ENCODE measurements at places on chromosomes 7 and 10.
A peak's percentile ranks its signal among the peaks of the same experiment; 100 is the strongest.

GRCh38 chr7:6316226-6316625, 43.8 kb upstream of the CYTH3 start:
- no peaks in the 10 kb centered on the region for H3K36me3 ChIP-seq
- no peaks in the 10 kb centered on the region for H3K27me3 ChIP-seq
- no peak overlapping the region for H3K27ac ChIP-seq
- H3K4me1 ChIP-seq, result no peaks in the 10 kb centered on the region

GRCh38 chr10:86922553-86922961, 34.9 kb downstream of the MMRN2 start:
- no peaks in the 10 kb centered on the region for H3K4me1 ChIP-seq
- H3K27me3 ChIP-seq, result no peaks in the 10 kb centered on the region
- H3K4me3 ChIP-seq, result no peak overlapping the region
- H3K36me3 ChIP-seq, result peaks cover 32% of the 10 kb centered on the region
- no peak overlapping the region for H3K27ac ChIP-seq
- DNase-seq, result no peak

- no peak overlapping the region for H3K27ac ChIP-seq
- no peak for DNase-seq
- H3K27me3 ChIP-seq, result peaks cover 9% of the 10 kb centered on the region
- H3K4me3 ChIP-seq, result no peak overlapping the region
- no peaks in the 10 kb centered on the region for H3K36me3 ChIP-seq
- no peaks in the 10 kb centered on the region for H3K4me1 ChIP-seq
These were observed 741 bp downstream of the GPR85 start for GRCh38 chr7:113085781-113086390.

DNA sequence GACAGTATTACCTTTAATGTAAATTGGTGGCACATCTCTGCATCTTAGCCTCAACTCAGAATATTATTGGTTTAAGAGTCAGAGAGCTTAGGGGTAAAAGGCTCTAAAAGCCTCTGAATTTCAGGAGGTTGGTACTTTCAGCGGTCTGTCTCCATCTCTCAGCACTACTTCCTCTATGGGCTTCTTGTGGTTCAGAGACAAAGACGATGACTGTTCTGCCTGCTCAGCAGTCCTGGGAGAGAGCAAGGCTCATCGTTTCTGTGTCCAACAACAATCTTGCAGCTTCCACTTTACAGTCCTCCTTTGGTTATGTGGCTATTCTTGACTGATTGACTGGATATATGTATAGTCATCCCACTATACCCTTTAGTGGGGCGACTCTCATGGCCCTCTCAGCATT, 394.7 kb downstream of the AUTS2 start:
- H3K27ac ChIP-seq, result no peak overlapping the region
- no peaks in the 10 kb centered on the region for H3K36me3 ChIP-seq
- no peaks in the 10 kb centered on the region for H3K27me3 ChIP-seq
- H3K4me3 ChIP-seq, result no peak overlapping the region
- no peaks in the 10 kb centered on the region for H3K4me1 ChIP-seq
- DNase-seq, result peak; percentile 29

DNA sequence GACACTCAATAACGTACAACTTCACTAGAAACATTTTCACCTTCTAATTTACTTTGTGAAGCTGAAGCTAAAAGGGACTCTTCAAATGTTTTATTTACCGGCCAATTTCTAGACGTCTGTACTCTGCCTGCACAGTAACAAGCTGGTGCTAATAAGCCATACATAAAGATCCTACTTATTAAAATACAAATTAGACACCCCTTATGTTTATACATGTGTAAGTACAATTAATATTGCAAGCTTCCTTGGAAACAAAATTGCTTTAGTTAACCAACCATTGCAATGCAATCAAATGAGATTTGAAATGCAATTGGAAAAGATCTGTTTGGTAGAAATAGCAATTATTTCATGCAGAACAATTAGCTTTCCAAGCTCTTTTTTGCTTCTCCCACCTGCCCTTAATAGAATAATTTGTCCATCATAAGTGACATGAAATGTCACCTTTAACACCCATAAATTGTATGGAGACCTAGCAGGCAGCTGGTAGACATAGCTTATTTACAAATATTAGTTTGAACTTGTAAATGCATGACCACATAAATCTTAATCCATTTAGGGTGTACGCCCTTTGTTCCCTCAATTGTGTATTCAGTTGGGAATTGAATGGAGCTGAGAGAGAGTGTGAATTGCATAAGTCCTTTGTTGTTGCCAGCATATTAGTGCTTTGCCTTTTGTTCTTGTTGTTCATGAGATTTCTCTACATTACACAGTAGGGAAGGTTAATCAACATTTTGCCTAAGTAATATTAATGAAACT, 277.1 kb downstream of the CACNA2D1 start:
- no peak for DNase-seq
- no peaks in the 10 kb centered on the region for H3K36me3 ChIP-seq
- H3K27me3 ChIP-seq, result no peaks in the 10 kb centered on the region
- no peaks in the 10 kb centered on the region for H3K4me1 ChIP-seq
- no peak overlapping the region for H3K27ac ChIP-seq

DNA sequence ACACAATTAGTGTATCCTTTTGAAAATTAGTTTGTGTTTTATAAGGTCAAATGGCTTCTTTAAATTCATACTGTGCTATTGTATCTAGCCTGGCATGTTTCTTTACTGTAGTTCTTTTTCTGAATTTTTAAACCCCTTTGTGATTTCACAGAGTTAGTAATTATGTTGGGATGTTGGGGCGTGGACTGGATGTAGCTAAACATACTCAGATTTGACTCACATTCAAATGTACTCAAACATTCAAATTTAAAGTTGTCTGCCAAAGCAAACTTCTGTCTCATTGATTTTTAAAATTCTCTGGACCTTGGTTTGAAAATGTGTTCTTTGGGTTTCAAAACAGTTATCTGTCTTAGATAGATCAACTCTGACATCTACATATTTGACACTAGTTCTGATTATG, 7.2 kb upstream of the NRP1 start:
- DNase-seq, result no peak
- H3K4me1 ChIP-seq, result peaks cover 6% of the 10 kb centered on the region
- no peaks in the 10 kb centered on the region for H3K27me3 ChIP-seq
- H3K27ac ChIP-seq, result no peak overlapping the region
- no peak overlapping the region for H3K4me3 ChIP-seq

DNA sequence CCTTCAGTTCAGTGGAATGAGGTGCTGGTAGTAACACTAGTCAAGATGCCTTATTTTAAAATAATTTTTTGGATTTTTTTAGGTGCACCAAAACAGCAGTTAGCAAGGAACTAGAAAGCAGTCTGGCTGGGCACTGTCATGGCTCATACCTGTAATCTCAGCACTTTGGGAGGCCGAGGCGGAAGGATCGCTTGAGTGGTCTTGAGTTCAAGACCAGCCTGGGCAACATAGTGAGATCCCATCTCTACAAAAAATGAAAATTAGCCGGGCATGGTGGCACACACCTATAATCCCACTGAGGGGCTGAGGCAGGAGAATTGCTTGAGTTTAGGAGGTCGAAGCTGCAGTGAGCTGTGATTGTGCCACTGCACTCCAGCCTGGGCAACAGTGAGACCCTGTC, 25.8 kb downstream of the PLA2G12B start:
- no peaks in the 10 kb centered on the region for H3K4me1 ChIP-seq
- no peak overlapping the region for H3K27ac ChIP-seq
- H3K27me3 ChIP-seq, result no peaks in the 10 kb centered on the region
- no peak for DNase-seq
- H3K36me3 ChIP-seq, result no peaks in the 10 kb centered on the region

DNA sequence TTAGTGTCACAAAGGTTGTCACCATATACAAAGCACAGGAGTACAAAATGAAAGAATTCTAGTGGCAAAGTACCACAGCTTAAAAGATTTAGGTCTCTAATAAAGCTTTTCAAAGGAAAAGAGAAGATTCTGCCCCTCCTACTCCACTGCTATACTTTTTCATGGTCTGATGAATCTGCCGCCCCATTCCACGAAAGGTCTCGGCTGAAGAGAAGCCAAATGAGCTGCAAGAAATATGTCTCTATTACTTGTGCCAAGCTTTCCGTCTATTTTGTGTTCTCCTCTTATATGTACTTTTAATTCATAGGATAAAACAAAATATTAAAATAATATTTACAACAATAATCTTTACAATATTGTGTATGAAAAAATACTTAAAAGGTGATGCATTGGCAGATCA, 222.6 kb downstream of the ANK3 start:
- no peak for DNase-seq
- H3K27ac ChIP-seq, result no peak overlapping the region
- H3K36me3 ChIP-seq, result no peaks in the 10 kb centered on the region
- H3K27me3 ChIP-seq, result no peaks in the 10 kb centered on the region
- no peaks in the 10 kb centered on the region for H3K4me1 ChIP-seq
- no peak overlapping the region for H3K4me3 ChIP-seq

DNA sequence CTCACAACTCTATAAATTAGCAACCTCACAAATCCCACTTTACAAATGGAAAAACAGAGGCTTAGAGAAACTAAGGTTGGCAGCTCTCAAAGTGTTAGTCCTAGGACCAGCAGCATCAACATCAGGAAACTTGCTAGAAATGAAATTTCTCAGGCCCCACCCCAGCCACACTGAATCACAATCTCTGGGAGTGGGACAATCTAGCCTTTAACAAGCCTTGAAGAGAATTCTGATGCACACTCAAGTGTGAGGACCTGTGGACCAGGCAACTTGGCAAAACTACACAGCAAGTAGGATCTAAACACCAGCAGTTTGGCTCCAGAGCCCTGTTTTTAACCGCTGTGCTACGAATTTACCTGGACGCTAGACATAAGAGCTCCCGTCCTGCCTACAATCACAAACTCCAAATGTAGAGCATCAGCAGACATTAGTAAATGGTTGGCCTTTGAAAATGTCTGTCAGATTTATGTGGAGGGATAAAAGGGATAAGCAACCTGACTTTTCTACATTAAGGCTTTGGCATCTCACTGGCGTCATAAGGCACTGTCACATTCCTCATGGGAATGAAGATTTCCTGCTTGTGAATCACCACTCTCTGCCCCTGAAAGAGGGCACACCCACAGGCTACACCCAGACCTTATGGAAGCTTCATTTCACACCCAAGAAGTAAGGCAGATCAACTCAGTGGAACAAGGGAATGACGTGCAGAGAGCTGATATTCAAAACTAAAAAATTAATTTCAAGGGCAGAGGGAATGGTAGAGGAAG, 34.5 kb downstream of the PPP1R3C start:
- DNase-seq, result no peak
- no peak overlapping the region for H3K27ac ChIP-seq
- no peaks in the 10 kb centered on the region for H3K4me1 ChIP-seq
- no peak overlapping the region for H3K4me3 ChIP-seq
- peaks cover 37% of the 10 kb centered on the region for H3K27me3 ChIP-seq

GRCh38 chr7:2943851-2944601, 99.6 kb downstream of the CARD11 start:
- H3K4me1 ChIP-seq, result no peaks in the 10 kb centered on the region
- no peaks in the 10 kb centered on the region for H3K27me3 ChIP-seq
- no peak for DNase-seq
- H3K36me3 ChIP-seq, result no peaks in the 10 kb centered on the region

GRCh38 chr7:158394936-158395335, 192.7 kb downstream of the PTPRN2 start:
- H3K36me3 ChIP-seq, result no peaks in the 10 kb centered on the region
- no peaks in the 10 kb centered on the region for H3K4me1 ChIP-seq
- no peaks in the 10 kb centered on the region for H3K27me3 ChIP-seq
- no peak overlapping the region for H3K27ac ChIP-seq
- peak; percentile 51 for DNase-seq
